ENCODE measurements at places on chromosomes 5 and 9.

- DNase-seq: no peak
Observed at GRCh38 chr9:121990600-121991306, 102.4 kb downstream of the TTLL11 start.

GRCh38 chr9:16561121-16561520, 309.3 kb downstream of the BNC2 start:
- DNase-seq: no peak

DNA sequence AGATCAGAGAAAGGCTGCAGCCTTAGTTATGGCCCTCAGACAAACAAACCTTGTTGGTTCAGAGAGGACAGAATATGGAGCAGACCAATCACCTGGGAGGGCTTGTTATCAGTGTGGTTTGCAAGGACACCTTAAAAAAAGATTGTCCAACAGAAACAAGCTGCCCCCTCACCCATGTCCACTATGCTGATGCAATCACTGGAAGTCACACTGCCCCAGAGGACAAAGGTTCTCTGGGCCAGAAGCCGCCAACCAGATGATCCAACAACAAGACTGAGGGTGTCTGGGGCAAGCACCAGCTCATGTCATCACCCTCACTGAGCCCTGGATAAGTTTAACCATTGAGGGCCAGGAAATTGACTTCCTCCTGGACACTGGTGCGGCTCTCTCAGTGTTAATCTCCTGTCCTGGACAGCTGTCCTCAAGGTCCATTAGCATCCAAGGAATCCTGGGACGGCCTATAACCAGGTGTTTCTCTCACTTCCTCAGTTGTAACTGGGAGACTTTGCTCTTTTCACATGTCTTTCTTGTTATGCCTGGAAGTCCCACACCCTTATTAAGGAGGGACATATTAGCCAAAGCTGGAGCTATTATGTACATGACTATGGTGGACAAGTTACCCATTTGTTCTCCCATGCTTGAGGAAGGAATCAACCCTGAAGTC, 36.9 kb upstream of the TBCA start:
- DNase-seq: no peak

- no peak for DNase-seq
Observed at GRCh38 chr9:21461377-21461776, 20.7 kb downstream of the IFNE start.
